ENCODE measurements at places on chromosomes 11 and 22. TPM values are rescaled to one million over a fixed set of nuclear protein-coding genes. Genes with fewer than 3 reads are reported as not detected.

DNA sequence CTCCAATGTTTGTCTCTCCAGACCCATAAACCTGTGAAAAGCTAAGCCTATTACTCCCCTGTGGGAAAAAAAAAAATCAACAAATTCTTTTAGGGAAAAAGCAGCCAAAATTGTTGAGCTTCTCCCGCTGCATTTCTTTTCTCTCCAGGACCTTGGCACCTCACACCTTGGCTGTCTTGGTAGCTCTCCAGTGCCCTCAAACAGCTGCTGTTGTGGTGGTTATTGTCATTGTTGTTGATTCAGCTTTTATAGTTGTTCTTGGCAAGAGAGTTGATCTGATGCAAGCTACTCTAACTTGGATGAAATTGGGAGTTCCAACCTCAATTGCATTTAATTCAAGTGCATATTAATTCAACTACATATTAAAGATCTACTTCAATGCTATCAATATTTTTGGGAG, 516.9 kb upstream of the LARGE1 start:
- no peaks in the 10 kb centered on the region for H3K36me3 ChIP-seq
- no peak for DNase-seq
- no peak overlapping the region for H3K4me3 ChIP-seq
- H3K27ac ChIP-seq = no peak overlapping the region

GRCh38 chr11:61536676-61537270, 28.2 kb downstream of the LRRC10B start:
- no peaks in the 10 kb centered on the region for H3K27me3 ChIP-seq
- H3K4me3 ChIP-seq = no peak overlapping the region
- H3K36me3 ChIP-seq = no peaks in the 10 kb centered on the region
- H3K4me1 ChIP-seq = peaks cover 35% of the 10 kb centered on the region
- no peak for DNase-seq

- no peaks in the 10 kb centered on the region for H3K4me1 ChIP-seq
- H3K27ac ChIP-seq = no peak overlapping the region
- peaks cover 4% of the 10 kb centered on the region for H3K36me3 ChIP-seq
- no peaks in the 10 kb centered on the region for H3K27me3 ChIP-seq
- no peak overlapping the region for H3K4me3 ChIP-seq
These were observed 990 bp upstream of the THRSP start for GRCh38 chr11:78062671-78063070.

Gene FOXRED2
- total RNA-seq = 20.1 TPM

Gene RIBC2
- total RNA-seq = 2.4 TPM

Gene MICAL3
- 35.6 TPM for total RNA-seq
